Astrocyte (in vitro differentiated cells and primary cell): ENCODE measurements at places on chromosomes 7 and 10.

DNA sequence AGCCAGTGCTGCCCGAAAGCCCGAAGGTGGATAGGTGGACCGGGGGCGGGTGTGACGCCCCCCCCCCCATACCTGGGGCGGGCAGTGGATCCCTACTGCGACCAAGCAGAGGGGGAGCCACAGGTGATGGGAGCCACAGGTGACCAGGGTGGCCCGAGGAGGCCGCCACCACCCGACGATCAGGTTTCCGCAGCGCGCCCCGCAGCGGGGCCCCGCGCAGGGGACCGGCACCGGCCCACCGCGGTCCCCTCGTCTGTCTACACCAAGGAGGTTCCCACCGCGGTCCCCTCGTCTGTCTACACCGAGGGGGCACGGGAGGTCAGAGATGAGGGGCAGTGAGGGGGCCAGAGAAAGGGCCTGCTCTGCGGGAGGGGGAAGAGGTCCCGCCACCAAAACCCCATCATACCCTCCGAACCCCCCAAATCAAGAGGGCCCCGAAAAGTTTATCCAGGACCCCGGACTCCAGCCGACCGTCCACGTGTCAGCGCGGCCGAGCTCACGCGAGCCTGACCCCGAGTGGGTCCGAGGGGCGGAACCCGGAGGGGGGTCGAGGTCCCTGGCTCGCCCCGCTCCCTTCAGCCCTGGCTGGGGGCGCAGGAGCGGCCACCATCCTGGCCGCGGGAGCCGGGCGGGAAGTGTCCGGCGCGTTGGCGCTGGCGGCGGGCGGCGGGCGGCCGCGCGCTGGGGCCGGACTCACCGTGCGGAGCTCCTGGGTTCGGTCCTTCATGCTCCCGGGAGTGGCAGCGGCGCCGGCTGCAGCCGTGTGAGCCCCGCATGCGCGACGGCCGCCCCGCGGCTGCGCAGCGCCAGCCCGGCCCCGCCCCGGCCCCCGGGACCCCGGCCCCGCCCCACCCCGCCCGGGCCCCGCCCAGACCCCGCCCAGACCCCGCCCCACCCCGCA is at the start of gene STX1A:
TSS of gene STX1A (minus strand) at position 765 of the 901 bp plus-strand sequence. CDS start at position 727, 38 bp downstream.
- peak; percentile 34 for DNase-seq

- no peak for DNase-seq
Observed at GRCh38 chr7:601595-602340, 82.1 kb upstream of the PDGFA start.

DNA sequence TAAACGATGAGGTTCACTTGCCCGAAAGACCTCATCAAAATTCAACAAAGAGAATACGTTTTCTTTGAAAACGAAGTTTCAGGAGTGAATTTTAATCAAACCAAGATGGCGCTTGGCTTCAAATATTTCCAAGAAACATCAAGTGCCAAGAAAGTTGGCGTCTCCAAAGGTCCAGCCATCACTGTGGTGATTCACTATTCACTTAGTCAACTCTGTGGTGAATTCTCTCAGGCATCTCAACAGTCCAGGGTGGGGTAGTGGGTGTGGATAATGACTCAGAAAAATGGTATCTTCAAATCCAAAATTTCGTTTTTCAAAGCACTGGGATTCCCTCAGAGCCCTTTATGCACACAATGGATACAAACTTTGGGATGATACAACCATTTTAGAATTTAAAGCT is 133.1 kb downstream of the SVIL start:
- peak; percentile 94 for DNase-seq

DNA sequence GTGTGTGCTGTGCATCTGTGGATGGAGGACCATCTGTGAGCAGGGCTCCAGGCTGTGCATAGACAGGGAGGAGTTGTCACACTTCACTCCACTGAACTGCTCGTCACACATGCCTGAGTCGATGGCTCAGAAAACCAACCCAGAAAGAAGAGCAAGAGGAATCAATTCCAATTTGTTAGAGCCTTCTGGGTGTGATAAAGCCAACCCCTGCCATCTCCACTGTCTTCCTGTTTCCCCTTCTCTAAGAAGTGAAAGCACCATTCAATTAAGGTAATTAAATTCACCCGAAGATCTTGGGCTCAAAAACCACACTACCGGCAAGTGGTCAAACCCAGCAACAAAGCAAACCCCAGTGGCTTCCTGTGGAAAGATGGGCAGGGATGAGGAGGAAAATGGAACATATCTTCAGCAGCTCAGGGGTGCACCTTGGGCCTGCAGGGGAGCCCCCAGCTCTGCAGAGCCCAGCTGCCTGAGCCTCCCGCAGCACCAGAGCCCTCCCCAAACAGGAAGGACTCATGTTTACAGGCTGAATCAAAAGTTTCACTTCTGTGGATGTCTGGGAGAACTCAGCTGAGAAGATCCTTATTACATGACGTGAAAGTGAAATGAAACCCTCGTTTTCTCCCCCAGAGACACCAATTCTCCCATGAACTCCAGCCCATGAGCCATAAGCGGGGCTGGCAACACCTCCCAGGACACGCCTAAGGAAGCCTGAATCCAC is 10.9 kb downstream of the C10orf71 start:
- DNase-seq, result no peak

DNA sequence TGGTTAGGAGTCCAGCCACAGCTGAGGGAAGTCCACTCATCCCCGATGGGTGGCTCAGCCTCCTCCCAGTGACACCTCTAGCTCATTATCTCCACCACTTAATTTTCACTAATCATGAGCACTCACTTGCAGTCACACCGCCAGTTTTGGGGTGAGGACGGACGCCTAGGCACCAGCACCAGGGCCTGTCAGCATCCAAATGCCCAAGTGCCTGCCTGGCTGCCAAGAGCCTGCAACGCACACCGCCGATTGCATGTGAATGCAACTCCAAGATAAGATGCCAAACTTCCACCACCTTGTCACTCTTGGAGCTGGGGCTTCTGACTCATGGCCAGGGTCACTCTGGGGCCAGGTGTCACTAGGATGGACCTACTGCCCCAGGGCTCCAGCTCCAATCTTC is 24.4 kb upstream of the SMARCD3 start:
- no peak for DNase-seq

DNA sequence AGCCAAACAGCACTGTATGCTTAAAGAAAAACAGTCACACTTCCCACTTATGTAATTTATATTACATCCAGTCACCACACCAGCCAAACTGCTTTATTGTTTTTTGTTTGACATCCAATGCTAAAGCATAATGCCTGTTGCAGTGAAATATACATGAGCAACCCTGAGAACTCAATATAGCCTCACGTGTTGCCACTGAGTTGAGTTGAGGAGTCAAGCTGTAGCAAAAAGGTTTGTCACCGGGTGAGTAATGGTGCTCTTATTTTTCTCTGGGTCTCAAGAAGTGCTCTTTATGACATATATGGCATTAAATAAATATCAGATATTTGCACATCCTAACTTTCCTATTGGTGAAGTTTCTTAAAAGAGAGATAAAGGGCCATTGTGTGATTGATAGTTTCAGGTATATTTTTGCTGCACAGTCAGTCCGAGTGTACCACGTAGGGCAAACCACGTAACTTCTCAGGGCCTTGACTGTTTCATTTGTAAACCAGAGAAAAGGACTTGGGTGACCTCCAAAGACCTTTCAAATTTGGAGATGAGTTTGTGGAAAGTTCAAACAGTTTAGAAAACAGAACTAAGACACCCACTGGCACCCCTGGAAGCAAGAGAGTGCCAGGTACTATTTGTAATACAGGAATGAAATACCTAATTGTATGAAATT is 168.5 kb downstream of the CFTR start:
- DNase-seq, result no peak

- peak; percentile 94 for DNase-seq
Observed at GRCh38 chr10:6074489-6075301, 12.5 kb upstream of the IL2RA start.

- DNase-seq, result no peak
Observed at GRCh38 chr7:150820578-150821198, 20.1 kb downstream of the TMEM176A start.

DNA sequence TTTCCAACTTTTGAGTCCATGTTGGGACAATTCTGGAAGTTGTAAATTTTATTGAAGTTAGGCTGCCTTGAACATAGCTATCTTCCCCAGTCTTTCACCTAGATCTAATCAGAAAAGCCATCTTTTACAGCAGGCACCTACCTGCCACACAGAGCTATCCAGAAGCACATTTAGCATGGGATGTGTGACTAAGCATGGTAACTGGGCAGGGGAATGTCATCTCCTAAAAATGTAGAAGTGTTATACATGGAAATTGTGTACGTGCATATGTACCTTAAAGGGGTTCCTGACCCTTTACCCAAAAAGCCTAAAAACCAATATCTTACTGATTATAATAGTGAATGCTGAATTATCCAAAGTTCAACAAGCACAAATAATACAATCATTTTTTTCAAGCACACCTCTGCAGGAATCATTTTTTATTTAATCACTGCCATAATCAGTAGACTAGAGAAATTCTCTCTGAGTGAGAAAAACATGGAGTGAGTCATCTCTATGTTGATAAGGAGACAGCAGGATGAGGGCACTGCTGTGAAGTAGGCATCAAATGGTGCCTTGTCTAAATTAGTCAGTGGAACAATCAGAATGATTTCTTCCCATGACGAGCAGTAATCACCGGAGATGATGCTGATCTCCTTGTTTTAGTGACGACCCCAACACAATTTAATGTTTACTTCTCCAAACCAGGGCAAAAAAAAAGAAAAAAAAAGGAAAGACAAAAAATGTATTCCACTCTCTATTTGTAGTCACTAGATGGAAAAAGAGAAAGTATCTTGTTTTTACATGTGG is 75.9 kb downstream of the SORBS1 start:
- peak; percentile 57 for DNase-seq

DNA sequence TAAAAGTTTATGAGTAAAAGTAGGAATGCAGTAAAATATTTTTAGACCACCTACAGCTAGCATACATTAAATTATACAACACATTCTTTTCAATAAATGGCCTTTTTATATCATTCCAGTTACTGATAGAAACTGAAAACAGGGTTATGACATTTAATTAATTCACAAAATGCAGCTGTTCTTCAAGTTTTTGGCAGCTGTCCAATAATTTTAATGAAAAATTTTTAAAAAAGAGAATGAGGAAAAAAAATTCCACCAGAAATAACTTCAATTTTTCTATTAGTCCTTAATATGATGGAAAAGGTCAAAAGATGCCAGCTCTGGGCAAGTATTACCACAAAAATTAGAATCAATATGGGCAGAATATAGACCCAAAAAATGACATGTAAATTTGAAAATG is 11.9 kb upstream of the LRRC72 start:
- no peak for DNase-seq

GRCh38 chr10:102627736-102628293 is 16.5 kb upstream of the TRIM8 start:
- peak; percentile 57 for DNase-seq

DNA sequence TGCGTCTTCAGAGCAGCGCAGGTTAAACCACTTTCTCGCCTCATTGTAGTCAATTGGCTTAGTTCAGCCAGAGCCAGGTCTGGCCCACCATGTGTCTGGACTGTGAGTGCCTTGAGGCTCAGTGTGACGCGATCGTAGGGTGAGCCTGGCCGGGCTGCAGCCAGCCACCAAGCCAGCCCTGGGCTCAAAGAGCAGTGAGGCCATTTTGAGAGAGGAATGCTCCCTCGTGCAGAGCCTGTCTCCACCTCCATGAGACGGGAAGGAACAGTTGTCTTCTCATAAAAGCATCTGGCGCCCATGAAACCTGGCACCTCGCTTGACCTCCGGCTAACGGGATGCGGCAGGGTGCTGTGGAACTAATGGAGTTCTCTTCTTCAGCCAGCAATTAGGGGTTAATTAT is 34.5 kb downstream of the LHPP start:
- no peak for DNase-seq

- DNase-seq, result peak; percentile 16
Observed at GRCh38 chr7:138752518-138753149, 45.2 kb upstream of the TMEM213 start.

DNA sequence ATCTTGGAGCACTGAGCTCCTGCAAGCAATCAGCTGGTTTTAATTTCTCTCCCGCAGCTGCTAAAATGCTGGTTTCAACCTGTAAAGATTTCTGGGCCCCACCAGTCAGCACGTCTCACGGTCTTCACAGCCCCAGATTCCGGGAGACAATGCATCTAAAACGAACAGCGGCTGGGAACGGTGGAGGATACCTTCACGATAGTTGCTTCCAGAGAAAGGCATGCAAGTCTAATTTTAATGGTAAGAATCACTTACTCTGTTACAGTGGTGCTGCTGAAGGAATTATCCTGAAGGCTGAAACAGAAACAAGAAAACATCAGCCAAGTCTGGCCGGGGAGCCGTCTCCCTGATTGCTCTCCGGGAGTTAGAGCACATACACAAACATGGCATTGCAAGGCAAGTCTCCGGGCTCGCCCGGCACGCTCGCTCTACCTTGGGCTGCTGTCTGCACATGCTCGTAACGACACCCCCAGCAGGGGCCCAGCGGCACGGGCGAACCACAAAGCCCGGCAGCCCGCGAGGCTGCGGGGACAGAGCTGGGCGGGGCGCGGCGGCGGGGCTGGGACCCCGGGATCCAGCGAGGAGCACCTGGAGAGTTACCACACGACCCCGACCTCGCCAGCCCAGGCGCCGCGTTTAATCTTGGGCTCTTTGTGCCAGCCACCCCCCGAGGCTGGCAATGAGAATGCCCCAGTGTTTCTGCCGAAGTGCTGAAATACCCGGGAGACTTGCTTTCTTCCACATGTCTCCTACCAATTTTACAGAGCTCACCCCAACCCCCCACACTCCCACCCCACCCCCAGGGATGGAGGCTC is at the start of gene FAM13C:
TSS of gene FAM13C (minus strand) at position 406 of the 815 bp plus-strand sequence. CDS start at position 317, 89 bp downstream.
- peak; percentile 47 for DNase-seq

GRCh38 chr10:113036619-113037018 is 86.6 kb downstream of the TCF7L2 start:
- no peak for DNase-seq

- no peak for DNase-seq
Observed at GRCh38 chr7:26784118-26784517, 80.3 kb downstream of the SKAP2 start.

- no peak for DNase-seq
Observed at GRCh38 chr7:66839814-66840213, 81.2 kb upstream of the TMEM248 start.

- no peak for DNase-seq
Observed at GRCh38 chr10:22265839-22266537, 48.2 kb upstream of the EBLN1 start.

DNA sequence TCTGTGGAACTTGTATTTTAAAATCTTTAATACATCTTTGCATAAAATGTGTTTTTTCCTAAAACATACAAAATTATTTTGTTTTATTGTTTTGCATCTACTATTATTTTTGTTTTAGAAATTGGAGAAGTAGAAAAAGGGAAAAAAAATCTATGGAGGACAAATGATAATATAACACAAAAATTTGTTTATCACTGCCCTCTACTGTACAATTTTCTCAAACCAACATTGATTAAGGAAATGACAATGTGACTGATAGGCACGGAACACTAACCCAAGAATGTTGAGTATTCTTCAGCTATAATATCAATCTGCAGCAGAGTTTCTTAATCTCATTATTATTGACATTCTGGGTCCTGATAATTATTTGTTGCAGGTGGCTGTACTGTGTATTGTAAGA is 9.5 kb upstream of the ING3 start:
- DNase-seq, result no peak

- DNase-seq, result no peak
Observed at GRCh38 chr10:6398399-6398798, 181.7 kb downstream of the PRKCQ start.
